ENCODE measurements at places on chromosomes 13 and 19. TPM values are rescaled to one million over a fixed set of nuclear protein-coding genes. Genes with fewer than 3 reads are reported as not detected.

Gene ZNF230
- total RNA-seq: 3.0 TPM

Gene KLK3
- total RNA-seq: not detected

Gene ZNF440
- total RNA-seq: 5.6 TPM

Gene PSG4
- not detected for total RNA-seq

Gene NTN5
- 0.49 TPM for total RNA-seq

Gene PRSS57
- not detected for total RNA-seq

Gene HSD17B14
- total RNA-seq: 14.1 TPM

Gene KDM4B
- total RNA-seq: 36.1 TPM

Gene C19orf85
- total RNA-seq: not detected

Gene COL5A3
- total RNA-seq: 7.3 TPM

Gene LYPD3
- 1.2 TPM for total RNA-seq

Gene BABAM1
- 101 TPM for total RNA-seq

Gene GPC6
- total RNA-seq: 27.5 TPM

Gene PLIN4
- total RNA-seq: 41.3 TPM

Gene SYDE1
- 39.9 TPM for total RNA-seq

Gene RASIP1
- total RNA-seq: 4.9 TPM

Gene CYP4F2
- total RNA-seq: not detected

Gene ZNF69
- 23.2 TPM for total RNA-seq

Gene PNMA8B
- total RNA-seq: 1.5 TPM

Gene PDCD5
- 174 TPM for total RNA-seq

Gene HCN2
- total RNA-seq: not detected

Gene FUT3
- total RNA-seq: not detected

Gene SMIM7
- total RNA-seq: 72.0 TPM

Gene NKPD1
- total RNA-seq: not detected

Gene MBD3L3
- not detected for total RNA-seq

Gene SIGLECL1
- not detected for total RNA-seq

Gene SPACA4
- not detected for total RNA-seq

Gene FCHO1
- total RNA-seq: 5.8 TPM

Gene SYCN
- not detected for total RNA-seq

Gene CD33
- total RNA-seq: 2.5 TPM

Gene ZNF223
- 2.5 TPM for total RNA-seq

Gene ZNF628
- total RNA-seq: 2.3 TPM

Gene FBXL12
- total RNA-seq: 30.7 TPM

Gene ZNF583
- total RNA-seq: 8.7 TPM

Gene HSH2D
- 3.3 TPM for total RNA-seq

Gene ZNF554
- total RNA-seq: 4.6 TPM

Gene KLK14
- not detected for total RNA-seq

Gene CEBPA
- total RNA-seq: 9.4 TPM

Gene RNU6-9
- total RNA-seq: not detected

Gene FFAR1
- total RNA-seq: not detected

Gene C5AR2
- total RNA-seq: 2.7 TPM

Gene ADM5
- 1.5 TPM for total RNA-seq

Gene SLAIN1
- 12.3 TPM for total RNA-seq

Gene OVOL3
- not detected for total RNA-seq

Gene OXGR1
- total RNA-seq: under 0.01 TPM

Gene TEX26
- not detected for total RNA-seq

Gene TMPRSS9
- 0.28 TPM for total RNA-seq

Gene TLE2
- 66.5 TPM for total RNA-seq

Gene GGN
- total RNA-seq: not detected

Gene CDX2
- not detected for total RNA-seq

Gene GNA15
- 6.0 TPM for total RNA-seq

Gene DENND1C
- total RNA-seq: 2.0 TPM

Gene OR4F17
- not detected for total RNA-seq

Gene LAIR1
- total RNA-seq: 4.4 TPM

Data from sigmoid colon (tissue), 7 donors.